ENCODE measurements at places on chromosomes 12 and 14. TPM values are rescaled to one million over a fixed set of nuclear protein-coding genes. Genes with fewer than 3 reads are reported as not detected.

LDHB gene
- 437 TPM for total RNA-seq

CTSG gene
- total RNA-seq = 0.55 TPM

LMBR1L gene
- 38.5 TPM for total RNA-seq

SVOP gene
- not detected for total RNA-seq

CCDC175 gene
- 0.94 TPM for total RNA-seq

PRB4 gene
- not detected for total RNA-seq

FZD10 gene
- 1.7 TPM for total RNA-seq
